Heart left ventricle (tissue), 16 donors: ENCODE measurements at places on chromosomes 7 and 10. TPM values are rescaled to one million over a fixed set of nuclear protein-coding genes. Genes with fewer than 3 reads are reported as not detected.

DNA sequence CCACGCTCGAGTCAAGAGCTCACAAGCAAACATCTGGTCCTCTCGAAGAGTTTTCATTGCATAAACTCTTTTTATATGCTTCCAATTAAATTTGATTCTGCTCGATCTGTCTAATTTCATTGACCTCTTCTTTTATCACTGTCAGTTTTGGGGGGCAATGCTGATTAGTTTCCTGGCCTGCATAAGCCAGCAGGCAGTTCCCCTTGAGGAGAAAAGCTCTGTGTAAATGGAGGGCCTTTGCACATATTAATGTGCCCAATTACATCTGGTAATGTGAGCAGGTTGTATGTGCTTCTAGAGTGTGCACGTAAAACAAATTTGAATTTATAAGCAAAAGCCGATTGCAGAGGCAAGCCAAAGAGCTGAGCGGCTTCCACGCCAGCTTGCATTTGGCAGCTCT, 210.3 kb downstream of the ABCA13 start:
- no peak for DNase-seq

The AHR gene
- 6.0 TPM for polyA plus RNA-seq

DNA sequence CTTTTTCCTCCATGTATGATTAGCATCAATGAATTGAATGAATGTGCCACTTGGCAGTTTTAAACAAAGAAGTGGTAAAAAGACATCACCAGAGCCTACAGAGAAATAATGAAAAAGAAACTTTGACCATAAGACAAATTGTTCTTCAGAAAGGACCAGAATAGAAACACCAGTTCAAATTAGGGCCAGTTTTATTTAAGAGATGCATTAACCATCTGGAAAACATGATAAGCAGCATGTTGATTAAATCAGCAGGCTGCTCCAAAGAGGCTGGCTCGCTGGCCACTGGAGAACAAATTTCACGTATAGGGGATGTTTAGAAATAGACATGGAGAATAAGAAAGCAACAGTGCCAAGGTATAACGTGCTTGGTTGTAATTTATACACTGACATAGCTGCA, 242.3 kb upstream of the AOAH start:
- no peak for DNase-seq

GRCh38 chr10:18665815-18666558, 6.8 kb downstream of the ARL5B start:
- DNase-seq, result no peak

GRCh38 chr7:50352282-50352681, 47.8 kb downstream of the IKZF1 start:
- DNase-seq, result no peak

DNA sequence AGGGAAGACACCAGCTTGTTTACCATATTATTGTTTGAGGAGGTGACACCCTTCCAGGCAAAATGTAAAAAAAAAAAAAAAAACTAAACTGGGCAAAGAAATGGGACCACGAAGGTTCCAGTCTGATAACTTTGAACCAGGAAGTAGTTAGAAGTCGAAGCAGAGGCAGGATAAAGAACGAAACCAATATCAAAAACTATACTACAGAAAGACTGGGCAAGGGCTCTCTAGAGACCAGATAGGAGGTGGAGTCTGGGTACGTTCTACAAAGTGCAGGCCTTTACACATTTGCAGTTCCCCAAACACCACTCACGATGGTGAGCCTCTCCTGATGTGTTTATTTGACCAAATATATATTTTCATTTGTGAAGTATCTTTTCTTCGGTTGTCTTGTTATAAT, 125.7 kb upstream of the CDK1 start:
- DNase-seq, result no peak

The SEMA3A gene
- 0.39 TPM for polyA plus RNA-seq

The SYT15 gene
- polyA plus RNA-seq, result 1.3 TPM

The CFAP70 gene
- 1.4 TPM for polyA plus RNA-seq

DNA sequence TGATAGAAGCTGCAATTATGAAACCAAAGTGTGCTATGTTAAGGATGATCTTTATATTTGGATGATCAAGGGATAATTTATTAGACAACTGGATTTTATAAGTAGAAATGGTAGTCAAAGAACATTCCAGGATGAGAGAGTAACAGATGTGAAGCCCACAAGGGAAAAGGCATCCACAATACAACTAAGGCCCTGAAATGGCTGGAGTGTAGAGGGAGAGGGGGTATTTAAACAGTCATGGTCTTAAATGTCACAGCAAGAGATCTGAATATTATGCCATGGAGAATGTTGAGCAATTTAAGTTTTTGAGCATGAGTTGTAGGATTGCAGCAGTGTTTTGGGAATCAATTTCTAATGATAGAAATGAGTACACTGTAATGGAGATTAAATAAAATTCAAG, 282.3 kb upstream of the DKK1 start:
- DNase-seq, result no peak

The AKR1D1 gene
- polyA plus RNA-seq, result not detected

DNA sequence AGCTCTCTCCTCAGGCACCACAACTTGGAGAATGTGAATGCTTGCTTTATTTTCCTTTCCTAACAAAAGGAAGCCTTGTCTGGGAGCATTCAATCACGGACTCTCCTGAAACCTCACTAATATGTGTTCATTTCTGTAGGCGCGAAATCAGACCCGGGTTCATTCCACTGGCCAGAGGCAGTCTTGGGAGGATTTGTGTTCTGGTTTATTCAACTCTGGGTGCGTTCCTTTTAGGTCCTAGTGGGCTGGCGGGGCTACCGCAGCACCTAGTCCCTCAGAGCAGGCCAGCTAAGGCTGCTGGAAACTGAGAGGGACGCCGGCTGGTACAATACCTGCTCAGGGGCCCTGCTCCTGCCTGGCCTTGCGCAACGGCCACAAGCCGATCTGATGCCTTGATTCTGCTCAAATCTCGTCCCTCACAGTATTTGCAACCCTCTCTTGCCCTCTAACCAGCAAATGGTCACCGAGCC, 7.5 kb downstream of the HOXA4 start:
- DNase-seq, result no peak

DNA sequence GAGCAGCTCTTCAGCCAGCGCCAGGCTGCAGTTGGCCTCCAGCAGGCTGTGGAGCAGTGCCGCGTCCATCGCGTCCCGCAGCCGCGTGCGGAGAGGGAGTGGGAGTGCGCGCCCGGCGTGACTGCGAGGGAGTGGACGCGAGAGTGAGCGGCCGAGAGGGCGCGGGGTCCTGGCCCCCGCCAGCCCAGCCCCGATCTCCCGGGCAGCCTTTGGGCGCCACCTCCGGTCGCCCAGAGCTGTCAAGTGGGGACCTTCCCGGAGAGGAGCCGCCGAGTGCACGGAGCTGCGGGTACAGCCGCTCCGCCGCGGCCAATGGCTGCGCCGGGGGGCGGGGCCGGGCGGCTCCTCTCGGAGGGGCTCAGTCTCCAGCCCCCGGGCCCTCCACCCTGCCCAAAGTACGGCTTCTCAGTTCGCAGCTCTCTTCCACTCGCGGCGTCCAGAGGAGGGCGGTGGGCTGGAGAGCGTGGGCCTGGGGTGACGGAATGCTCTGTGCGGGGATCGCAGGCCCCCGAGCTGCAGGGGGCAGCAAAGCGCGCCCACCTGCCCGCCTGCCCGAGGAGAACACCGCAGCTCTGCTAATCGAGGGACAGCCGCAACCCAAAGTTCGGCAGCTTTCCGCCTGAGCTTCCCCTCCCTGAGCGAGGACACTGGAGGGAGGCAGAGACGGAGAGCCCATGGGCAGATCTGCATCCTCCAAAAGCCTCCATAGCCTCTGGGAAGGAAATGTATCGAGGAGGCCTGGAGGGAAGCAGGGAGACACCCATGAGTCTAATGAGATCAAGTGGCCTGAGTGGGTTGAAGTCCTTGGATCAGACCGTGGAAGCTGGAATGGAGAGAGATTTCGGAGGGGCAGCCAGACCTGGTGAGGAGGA, at the start of gene CRHR2:
Gene CRHR2 (minus strand): TSS at position 245 of the 872 bp plus-strand sequence. CDS start 176 bp downstream, at position 69.
- DNase-seq, result peak; percentile 65

GRCh38 chr7:109611656-109612055, 1042.0 kb downstream of the DNAJB9 start:
- DNase-seq, result no peak

- DNase-seq, result no peak
Measured at GRCh38 chr10:12782537-12782936, 219.0 kb downstream of the CCDC3 start.

The RALA gene
- 32.0 TPM for polyA plus RNA-seq

DNA sequence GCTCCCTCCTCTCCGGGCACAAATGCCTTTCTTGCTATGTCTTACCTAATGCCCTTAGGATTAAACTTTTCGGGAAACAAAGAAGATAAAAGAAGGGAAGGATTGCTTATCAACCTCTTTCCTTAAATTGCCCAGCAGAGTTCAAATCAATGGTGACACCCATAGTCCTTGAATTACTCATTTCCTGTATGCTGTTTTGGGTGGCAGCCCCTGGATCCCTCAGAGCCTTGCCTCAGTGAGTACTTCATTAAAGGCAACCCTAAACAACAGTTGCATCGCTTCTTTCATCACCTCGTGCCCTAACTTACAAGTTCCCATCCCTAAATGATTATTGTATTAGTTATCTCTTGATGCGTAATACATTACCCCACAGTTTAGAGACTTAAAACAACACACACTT, 31.6 kb upstream of the WAPL start:
- DNase-seq, result no peak

The XRCC2 gene
- polyA plus RNA-seq, result 0.23 TPM

DNA sequence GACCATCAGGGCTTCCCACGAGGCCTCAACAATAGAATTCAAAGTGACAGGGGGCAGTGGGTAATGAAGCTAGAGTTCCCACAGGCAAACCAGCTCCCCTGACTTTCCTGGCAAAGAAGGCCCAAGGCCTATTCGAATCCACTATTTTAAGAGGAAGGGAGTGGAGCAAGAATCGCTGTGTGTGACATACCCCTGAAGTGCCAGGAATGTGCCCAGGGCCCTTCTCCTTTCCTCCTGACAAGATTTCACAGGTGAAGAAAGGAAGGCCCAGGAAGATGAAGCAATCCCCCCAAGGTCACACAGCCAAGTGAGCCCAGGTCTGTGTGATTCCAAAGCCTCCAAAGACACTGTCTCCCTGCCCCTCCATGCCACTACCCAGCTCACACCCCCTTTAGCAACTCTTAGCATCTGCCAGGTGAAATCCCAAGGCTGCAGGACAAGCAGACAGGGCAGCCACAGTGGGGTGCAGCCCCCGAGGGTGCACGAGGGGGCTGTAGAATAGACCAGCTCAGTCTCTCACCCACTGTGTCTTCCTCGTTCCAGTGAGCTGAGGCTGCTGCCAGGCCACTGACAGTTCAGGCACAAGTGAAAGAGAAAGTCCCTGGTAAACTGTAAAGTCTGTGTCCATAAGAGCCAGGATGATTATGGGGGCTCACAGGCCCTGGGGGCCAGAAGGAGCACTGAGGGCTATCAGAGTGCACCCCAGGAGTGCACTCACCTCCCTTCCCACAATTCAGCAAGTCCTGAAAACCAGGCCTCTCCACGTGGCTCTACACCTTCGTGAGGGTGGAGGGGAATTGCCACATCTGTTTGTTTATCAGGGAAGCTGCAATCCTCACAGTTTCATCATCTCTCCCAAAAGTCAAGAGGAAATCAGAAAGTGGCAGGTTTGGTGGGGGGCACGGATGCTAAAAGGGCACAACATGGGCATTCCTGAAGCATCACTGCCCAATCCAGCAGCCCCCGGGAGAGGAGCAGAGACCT, 70.8 kb upstream of the ZMIZ1 start:
- no peak for DNase-seq

The CALHM3 gene
- not detected for polyA plus RNA-seq

DNA sequence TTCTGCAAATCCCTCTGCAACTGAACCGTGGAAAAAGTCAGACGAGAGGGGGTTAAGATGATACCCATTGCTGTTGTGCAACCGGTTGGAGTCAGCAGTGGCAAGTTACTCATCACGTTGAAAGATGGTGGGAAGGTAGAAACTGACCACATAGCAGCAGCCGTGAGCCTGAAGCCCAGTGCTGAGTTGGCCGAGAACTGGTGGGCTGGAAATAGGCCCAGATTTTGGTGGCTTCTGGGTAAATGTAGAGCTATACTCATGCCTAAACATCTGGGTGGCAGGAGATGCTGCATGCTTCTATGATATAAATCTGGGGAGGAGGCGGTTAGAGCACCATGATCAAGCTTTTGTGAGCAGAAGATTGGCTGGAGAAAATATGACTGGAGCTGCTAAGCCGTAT, 78.6 kb downstream of the ARL5B start:
- no peak for DNase-seq

DNA sequence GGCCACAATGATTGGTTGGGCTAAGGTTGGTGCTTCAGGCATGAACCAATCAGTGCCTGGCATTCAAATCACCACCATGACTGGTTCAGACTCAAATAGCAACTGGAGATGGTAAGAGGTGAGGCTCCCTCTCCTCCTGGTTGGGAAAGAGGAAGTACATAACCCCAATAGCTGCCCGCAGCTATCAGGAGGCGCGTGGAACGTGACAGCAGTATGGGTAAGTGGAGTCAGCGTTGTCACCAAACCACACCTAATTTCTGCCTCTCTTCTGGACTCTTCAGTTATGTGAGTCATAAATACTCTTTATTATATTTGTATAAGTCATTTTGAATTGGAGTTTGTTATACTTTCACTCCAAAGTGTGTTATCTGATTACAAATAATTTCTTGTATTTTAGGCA, 17.9 kb upstream of the ITGA8 start:
- DNase-seq, result no peak

The LDB3 gene
- polyA plus RNA-seq, result 1,759 TPM

- DNase-seq, result no peak
Measured at GRCh38 chr10:69847458-69847857, 45.8 kb downstream of the COL13A1 start.

The STAG3 gene
- 0.11 TPM for polyA plus RNA-seq

GRCh38 chr10:128068398-128069285, 57.6 kb downstream of the MKI67 start:
- no peak for DNase-seq

DNA sequence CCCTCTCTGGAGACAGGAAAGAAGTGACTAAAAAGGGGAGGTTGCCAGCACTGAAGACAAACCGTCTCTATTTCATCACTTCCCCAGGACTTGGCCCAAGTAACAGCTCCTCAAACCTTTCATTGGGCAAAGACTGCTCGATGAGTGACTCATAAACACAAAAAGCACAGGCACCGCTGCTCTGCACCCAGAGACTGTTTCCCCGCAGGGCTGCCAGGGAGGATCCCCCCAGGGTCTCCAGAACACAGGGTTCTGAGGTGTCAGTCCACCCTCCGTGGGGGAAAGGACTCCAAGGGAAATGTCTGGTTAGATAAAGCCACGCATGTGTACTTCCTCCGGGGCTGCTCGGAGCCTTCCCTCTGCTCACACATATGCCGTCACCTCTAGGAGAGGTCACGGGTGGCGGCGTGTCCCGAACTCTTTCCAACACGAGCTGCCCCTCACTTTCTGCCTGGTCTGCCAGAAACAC, 59.9 kb downstream of the INSIG1 start:
- no peak for DNase-seq

GRCh38 chr7:102424129-102424551, 9.2 kb upstream of the ORAI2 start:
- DNase-seq, result no peak

DNA sequence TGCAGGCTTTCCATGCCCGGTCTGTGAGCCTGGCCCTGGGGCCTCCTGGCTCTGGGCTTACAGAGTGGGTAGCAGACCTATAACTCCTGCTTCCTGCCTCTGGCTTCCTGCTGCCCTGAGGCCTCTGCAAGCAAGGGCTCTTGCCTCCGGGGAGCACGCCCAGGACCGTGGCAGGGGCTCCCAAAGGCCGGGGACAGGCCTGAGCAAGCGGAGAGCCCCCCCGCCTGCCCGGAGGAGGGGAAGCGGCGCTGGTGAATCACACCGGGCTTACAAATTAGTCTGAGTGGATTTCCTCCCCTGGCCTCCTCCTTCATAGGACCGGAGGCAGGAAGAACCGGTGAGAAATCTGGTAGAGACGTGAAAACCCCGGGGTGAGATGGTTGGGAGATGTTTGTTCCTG, 1.5 kb upstream of the MYL10 start:
- no peak for DNase-seq

The ZNF365 gene
- polyA plus RNA-seq, result not detected

GRCh38 chr10:47095211-47095610, 184.0 kb downstream of the PTPN20 start:
- DNase-seq, result no peak
